ENCODE measurements at places on chromosomes 13 and 19.

DNA sequence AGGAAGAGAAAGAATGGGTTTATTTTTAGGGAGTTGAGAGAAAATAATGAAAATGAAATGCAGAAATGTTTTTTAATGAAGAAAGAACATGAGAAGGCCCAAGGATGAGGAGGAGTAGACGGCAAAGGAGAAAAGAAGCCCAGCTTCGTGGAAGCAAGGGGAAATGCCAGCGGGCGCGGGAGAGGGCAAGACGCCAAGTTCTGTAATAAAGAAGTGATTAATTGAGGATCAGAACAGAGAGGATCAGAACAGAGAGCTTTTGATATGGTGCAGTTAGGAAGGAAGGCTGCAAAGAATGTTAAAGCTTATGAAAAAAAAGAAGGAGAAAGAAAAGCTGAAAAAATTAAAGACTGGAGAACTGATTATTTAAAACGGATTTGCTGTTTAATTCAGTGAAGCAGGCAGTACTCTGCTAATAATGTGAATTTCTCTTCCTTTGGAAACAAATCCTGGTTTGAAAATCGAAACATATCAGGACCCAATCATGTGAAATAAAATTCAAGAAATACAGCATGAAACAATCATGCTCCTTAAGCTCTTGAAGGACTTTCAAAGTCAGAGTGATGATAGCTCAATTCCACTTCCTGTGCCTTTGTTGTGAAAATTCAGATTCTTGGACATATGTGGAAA lies 99.3 kb upstream of the SOX1 start:
- DNase-seq = peak; percentile 84

DNA sequence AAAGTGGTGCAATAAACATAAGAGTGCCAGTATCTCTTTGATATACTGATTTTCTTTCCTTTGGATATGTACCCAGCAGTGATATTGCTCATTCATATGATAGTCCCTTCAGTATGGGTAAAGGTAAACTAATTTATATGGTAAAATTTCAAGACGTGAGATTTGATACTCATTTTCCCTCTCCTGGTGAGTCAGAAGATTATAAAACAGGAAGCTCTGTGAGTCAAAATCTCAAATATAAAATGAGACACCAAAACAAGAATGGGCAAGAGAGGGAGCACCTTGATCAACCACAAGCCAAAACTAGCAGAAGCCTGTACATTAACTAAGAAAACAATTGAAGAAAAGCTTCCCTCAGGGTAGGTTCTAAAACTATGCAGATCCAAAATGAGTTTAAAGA lies 216.3 kb downstream of the SLITRK6 start:
- DNase-seq = no peak

DNA sequence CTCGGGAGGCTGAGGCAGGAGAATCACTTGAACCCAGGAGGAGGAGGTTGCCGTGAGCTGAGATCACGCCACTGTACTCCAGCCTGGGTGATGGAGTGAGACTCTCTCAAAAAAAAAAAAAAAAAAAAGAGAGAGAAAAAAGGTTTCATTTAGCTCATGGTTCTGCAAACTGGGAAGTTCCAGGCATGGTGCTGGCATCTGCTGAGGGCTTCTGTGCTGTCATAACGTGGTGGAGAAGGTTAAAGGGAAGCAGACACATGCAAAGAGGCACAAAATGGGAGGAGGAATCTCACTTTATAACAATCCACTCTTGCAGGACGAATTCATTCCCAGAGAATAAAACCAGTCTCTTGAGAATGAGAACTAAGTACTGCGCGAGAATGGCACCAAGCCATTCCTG lies 34.9 kb upstream of the SIAH3 start:
- DNase-seq = no peak

- DNase-seq = no peak
Measured at GRCh38 chr13:108922108-108922507, 292.7 kb downstream of the MYO16 start.

- DNase-seq = peak; percentile 38
Measured at GRCh38 chr13:31207661-31208552, 8.1 kb downstream of the B3GLCT start.

DNA sequence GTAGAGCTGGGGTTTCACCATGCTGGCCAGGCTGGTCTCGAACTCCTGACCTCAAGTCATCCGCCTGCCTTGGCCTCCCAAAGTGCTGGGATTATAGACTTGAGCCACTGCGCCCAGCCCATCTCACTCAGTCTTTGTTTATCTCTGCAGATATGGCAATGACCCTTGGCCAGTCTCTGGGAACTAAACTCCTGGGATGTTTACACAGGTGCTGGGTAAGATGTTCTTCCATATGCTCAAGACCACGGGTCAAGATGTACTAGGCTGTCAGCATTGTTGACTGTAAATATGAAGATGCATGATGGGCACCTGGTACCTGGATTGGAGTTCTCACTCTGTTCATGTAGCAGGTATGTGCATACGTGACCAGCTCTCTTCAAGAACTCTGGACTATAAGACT lies 35.8 kb downstream of the ZNF473 start:
- DNase-seq = no peak

DNA sequence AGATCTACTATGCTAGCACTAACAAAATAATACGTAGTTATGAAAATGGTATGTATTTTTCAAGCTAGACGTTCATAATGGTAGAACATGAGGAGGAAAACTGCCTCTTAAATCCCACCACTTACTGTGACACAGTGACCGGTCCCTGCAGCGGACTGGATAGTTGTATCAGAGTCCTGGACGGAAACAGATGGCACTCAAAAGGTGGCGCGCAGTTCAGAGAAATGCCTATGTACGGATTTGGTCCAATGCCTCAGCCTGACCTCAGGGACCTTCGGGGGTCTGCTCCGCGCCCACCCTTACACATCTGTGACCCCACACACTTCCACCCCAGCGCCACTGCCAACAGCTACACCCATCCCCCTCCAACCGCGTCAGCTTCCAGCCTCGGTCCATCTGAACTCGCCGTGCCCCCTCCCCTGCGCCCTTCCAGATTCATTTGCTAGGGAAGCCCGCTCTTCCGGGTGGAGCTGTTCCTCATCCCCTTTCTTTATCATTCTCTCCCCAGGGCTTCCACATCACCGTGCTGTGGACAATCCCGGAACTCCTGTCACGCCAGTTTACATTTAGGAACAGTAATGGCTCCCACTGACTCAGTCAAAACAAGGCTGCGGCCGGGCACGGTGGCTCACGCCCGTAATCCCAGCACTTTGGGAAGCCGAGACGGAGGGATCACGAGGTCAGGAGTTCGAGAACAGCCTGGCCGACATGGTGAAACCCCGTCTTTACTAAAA lies 792 bp upstream of the LENG8 start:
- DNase-seq = peak; percentile 50

GRCh38 chr19:50510121-50510670 lies 795 bp downstream of the JOSD2 start:
- DNase-seq = no peak

DNA sequence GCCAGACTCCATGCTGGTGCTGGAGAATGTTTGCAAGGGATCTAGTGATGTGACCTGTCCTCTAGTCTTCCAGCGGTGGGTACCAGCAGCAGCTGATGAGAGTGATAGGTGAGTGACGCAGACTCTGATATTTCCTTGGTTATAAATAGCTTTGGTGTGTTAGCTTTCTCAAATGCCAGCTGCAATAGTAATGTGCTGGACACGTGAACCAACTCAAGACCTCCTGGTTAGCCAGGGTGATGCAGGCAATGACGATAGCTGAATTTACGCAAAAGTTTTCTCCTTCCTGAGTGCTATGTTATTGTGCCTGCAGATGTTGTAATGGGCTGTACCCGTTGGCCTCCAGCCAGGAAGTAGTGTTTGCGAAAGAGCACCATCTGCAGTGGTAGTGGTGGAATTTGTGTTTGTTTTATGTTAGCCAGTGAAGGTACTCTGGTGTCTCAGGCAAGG lies 129.5 kb downstream of the CYSLTR2 start:
- peak; percentile 38 for DNase-seq

DNA sequence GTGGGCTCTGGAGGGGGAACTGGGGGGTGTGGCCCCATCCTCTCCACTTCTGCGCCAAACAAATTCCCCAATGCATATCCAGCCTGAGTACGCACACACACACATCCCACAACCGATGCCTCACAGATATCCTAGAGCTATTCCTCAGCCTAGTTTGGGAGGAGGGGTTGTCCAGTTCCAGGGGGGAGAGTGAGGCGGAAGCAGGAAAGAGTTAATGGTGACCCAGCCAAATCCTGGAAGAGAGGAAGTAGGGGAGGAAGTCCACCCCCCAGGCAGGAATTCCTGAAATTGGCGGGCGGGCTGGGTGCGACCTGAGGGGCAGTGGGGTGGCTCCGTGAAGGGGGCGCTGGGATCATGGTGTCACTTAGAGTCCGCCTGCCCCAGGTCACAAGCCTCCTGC lies 897 bp downstream of the GPR4 start:
- no peak for DNase-seq

DNA sequence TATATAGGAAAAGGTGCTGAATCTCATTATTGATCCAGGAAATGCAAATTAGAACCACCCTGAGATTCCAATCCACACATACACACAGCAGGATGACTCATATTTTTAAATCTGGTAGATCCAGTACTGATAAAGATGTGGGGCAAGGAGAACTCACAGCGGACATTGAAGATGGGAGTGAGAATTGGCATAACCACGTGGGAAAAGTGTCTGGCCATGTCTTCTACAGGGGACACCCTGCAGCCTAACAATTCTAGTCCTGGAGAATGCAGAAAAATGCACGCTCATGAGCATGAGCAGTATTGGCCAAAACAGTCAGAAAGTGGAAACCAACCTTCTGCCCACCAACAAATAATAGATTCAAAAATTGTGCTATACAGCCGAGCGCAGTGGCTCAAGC lies 13.5 kb upstream of the BCL3 start:
- DNase-seq = no peak

DNA sequence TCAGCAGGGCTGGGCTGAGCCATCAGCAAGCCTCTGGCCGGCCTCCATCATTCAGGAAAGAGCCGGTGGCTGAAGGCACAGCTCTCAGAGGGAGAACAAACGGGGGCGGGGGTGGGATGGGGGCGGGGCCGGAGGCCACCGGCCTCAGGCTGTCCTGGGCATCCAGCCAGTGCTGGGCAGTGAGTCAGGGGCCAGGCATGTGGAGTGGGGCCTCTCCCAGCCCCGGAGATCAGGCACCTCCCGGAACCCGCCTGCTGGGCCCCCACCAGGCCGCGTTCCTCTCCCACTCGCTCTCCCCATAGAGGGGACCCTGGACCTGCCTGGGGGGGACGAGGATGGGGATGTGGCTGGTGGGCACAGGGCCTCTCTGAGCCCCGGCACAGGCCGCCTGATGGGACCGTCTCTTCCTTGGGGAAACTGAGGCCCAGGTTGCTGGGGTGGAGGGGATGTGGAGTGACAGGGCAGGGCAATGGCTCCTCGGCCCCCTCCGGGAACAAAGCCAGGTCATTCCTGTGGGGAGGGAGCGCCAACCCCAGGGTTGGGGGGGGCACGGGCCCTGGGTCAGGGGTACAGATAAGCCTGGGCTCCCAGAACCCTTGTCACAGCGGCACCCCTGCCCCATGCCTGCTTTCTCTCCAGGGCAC lies 12.9 kb downstream of the SPC24 start:
- peak; percentile 35 for DNase-seq

GRCh38 chr19:49859682-49860335 lies 7.6 kb downstream of the PNKP start:
- no peak for DNase-seq

DNA sequence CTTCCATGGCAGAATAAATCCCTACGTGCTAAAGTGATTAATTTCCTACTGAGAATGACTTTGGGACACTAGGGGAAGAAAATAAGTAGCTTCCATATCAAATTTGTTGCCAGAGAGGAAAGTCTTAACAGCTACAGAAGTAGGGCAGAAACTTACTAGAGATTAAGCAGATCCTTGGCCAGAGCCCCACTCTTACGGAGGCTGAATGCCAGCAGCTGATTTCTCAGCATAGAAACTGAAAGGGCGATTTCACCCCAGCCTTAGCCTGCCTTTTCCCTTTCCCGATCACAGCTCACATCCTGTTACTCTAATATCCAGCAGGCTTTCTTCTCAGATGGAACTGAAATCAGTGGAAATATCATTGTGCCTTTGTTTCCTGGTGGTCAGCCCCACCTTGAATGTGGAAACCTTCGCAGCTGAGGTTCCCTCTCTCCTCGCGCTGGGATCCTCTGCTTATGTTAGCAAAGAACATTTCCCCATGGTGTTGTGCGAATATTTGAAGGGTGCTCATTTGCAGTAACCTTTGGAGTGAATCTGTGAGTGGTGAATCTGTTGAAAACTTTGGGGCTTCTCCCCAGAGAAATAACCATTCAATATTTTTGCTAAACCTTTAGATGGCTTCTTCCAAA lies 8.4 kb downstream of the FAM124A start:
- DNase-seq = peak; percentile 69

DNA sequence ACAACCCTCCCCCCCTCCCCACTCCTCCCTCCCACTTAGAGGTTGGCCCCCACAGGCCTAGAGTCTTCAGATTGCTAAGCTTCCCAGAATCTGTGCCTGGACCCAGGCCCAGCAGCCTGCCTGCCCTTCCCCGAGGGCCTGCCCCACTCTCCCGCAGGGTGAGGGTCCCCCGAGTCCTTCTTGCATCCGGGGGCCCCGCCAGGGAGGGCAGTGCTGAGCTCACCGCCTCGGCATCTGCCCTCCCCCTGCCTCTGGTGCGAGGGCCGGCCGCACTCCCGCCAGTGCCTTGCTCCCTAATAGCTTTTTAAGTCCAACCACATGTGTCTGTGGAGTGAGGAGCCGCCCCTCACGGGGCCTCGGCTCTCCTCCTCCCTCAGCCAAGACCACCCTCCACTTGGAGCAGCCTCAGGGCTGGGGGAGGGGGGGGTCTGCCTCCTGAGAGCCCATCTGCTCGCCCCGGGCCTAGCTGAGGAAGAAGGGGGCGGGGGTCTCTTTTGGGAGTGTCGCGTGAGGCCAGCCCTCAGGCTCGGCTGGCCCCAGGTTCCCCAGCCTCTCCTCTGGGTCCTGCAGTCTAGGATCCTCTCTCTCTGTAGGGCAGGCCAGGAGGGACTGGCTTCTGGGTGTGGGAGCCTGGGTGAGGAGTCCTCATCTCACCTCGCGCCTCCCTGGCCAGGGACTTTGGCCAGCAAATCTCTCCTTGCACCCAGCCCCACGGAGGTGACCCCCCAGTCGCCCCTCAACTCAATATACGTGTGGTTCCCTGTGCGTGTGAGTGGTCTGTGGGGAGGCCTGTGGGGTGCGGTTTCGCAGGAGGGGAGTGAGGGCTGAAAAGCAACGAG lies 47.2 kb downstream of the LYL1 start:
- DNase-seq = no peak

DNA sequence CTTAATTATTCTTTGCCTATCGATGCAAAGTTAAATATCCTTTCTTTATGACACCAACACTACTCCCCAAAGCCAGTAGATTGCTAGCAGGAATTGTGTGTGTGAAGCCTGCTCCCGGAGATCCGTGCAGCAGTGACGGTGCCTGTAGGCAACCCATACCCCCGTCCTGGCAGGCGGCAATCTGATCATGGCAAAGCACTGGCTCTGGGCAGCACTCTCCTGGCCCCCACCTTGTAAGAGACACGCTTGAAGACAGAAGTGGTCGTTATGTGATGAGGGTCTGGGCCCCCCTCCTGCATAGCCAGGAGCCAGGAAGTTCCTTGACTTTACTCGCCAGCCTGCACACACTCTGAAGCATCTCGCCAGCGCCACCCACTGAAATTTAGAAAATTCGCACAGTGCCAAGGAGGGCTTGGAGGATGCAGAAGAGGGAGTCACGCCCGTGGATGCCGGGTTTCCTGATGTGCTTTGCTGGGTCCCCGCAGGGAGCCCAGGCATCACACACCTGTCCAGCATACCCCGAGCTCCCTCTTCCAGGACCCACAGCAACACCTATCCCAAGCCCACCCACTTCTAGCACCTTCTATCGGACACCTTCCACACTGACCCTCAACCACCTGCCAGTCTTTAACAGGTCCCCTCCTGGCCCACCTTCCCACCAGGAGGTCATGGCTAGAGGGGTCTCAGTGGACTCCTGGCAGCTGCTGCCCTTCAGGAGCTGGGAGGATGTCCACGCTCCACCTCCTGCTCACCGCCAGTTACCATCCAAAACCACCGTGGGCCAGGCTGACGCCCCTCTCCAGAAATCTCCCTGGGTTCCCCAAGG lies 54.5 kb downstream of the CEBPG start:
- no peak for DNase-seq

All from Ammon's horn (tissue), 1 donor.